ENCODE measurements at places on chromosomes 11 and 22.

DNA sequence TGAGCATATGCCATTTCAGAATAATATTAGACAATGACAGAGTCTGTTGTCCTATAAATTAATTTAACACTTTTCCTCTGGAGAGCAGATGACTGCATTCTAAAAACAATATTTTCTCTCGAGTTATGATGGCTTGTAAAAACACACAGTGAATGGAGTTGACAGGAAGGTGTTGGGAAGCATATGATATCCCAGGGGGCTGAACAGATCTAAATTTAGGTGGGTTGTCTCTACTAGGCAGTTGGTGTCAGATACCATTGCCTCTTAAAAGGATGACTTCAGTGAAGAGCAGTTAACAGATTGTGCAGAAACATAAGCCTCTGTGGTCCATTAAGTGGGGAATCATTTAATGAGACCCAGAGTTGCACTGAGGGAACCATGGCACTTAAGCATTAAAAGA, 30.7 kb downstream of the SVIP start:
- no peak for DNase-seq

DNA sequence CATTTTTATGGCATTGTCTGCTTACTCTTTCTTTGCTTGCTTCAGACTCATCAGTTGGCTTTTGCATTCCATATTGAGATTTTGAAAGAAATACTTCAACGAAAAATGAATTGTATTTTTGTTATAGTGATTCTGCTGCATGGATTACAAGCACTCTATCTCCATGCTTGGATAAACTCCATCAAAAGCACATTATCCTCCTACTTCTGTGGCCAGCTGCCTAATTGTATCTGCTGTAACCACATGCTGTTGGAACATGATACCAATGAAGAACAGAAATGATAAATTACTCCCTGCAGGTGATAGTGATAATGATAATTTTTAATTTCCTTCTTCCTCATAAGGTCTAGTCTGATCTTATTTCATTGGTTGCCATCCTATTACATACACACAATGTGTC, 100.8 kb downstream of the PRMT3 start:
- DNase-seq = peak; percentile 55

GRCh38 chr11:121452609-121453150, at the start of gene SORL1-AS1:
SORL1-AS1 (minus strand) TSS chr11:121452967.
- DNase-seq = peak; percentile 27

DNA sequence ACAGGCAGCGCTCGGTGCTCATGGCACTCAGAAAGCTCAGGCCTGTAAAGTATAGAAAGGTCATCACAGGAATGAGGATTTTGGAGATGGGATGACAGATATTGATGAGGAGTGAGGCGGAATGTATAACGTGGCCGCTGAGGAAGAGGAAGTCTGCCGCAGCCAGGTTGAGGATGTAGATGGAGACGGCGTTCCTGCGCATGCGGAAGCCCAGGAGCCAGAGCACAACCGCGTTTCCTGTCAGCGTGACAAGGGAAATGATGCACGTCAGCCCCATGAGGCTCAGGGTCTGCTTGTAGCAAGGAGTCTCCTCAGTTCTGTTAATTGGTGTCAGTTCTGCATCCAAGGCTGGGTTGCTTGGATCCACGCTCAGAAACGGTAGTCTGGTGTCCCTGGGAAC, 33.1 kb upstream of the MRGPRX1 start:
- no peak for DNase-seq

DNA sequence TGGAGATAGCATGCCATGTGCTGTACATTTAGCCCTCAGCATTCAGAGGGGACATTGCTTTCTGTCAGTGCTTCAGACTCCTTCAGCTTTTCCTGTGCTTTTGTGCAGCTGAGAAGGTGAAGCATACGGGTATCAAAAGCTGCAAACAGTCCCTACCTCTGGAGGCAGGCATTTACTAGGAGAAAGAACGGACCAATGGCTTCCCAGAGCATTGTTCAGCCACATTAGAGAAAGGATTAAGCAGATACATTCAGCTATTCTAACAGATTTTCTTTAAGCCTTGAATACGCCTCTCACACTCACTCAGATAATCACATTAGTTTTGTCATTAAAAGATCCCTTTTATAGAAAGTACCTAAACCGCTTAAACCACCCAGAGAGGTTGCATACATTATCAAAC, 80.7 kb upstream of the FAM181B start:
- DNase-seq = no peak

GRCh38 chr22:44180706-44181032, at the start of gene PARVG:
PARVG (plus strand) TSS chr22:44180925; CDS start chr22:44183330, 2,405 bp downstream.
- DNase-seq = peak; percentile 25

GRCh38 chr22:19904935-19905334, 36.6 kb upstream of the COMT start:
- DNase-seq = no peak

DNA sequence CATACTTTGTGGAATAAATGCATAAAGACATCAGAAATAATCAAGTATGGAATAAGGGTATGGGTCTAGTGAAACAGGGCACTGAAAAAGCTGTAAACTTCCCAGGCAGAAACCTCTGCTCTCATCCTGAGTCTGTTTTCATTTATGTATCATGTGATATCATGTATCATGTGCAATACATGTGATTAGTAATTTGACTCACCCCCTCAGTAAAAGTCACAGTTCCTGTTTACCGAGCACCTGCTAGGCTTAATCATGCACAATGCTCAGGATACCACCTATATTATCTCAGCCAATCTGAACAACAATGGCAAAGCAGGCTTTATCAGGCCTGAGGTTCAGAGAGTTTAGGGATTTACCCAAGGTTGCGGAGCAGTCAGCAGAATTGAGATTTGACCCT, 250.6 kb upstream of the TENM4 start:
- DNase-seq = no peak

- no peak for DNase-seq
Measured at GRCh38 chr11:65906602-65907001, 6.4 kb upstream of the FOSL1 start.

DNA sequence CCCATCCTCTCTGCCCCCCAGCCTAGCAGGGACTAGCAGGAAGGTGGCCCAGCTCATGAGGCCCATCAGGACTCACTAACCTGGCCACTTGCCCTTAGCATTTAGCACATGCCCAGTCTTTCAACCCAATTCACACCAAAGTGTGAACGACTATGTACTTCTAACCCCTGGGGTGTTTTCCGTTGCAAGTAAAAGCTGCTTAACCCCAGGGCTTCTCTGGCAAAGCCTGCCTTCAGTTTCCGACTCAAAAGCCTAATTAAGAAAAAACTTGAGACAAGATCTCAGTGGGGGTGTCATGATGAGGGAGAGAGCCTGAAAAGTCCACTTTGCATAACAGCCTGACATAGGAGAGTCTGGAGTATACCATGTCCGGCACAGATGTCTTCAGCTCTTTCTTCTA, 347.8 kb downstream of the MN1 start:
- DNase-seq = no peak

DNA sequence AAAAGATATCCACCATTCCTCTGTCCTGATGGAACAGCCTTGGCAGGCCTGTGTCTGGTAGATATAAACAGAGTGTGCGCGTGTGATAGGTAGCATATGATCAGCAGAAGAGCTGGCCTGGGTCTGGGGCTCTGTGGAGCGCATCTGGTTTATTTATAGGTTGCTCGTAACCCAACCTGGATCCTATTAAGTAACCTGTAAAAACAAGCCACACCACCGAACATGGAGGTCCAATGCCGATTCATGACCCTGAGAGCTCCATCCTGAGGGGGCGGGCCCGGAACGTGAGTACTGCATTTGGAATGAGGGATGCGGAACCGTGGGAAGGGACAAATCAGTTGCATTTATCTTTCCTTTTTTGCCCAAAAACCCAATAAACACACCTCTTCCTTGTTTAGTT, 31.9 kb upstream of the APOL5 start:
- DNase-seq = no peak

- DNase-seq = peak; percentile 45
Measured at GRCh38 chr11:68841718-68842426, at the start of gene CPT1A. CPT1A (minus strand) TSS chr11:68841916; CDS start chr11:68815474, 26,442 bp downstream.

- no peak for DNase-seq
Measured at GRCh38 chr22:49719046-49719445, 108.6 kb downstream of the BRD1 start.

- no peak for DNase-seq
Measured at GRCh38 chr11:59778122-59778521, 22.9 kb downstream of the STX3 start.

DNA sequence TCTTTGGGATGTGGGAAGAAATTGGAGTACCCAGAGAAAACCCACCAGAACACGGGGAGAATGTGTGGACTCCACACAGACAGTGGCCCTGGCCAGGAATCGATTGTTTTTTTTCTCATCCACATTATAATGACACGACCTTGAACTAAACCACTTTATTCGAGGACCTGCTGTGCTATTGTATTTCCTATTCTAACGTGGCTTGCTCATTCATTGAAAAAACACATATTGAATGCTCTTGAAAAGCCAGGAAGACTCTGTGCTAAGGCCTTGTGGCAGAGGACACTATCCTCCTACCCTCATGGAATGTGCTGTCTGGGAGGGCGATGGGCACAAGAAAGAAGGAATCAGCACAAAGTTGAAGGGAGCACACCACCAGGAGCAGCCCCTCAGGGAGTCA, 9.1 kb upstream of the SREBF2 start:
- DNase-seq = no peak

Measured in Ammon's horn (tissue), 1 donor.